Activated naive CD8-positive, alpha-beta T cell treated with anti-CD3 and anti-CD28 coated beads, Interleukin-2, amount 10 ng/mL, durations not matched to agents 7 days and 5 days (primary cell): ENCODE measurements at places on chromosomes 6 and 20. TPM values are rescaled to one million over a fixed set of nuclear protein-coding genes. Genes with fewer than 3 reads are reported as not detected.

IP6K3 gene
- not detected for total RNA-seq

RNF39 gene
- total RNA-seq = not detected

BNIP5 gene
- total RNA-seq = not detected

GRM1 gene
- total RNA-seq = not detected

MICB gene
- 41.5 TPM for total RNA-seq

CALHM6 gene
- total RNA-seq = 26.7 TPM

HLA-DPA1 gene
- total RNA-seq = 39.8 TPM

SMLR1 gene
- total RNA-seq = not detected

MEP1A gene
- not detected for total RNA-seq

MAP7 gene
- 0.48 TPM for total RNA-seq

SLC44A4 gene
- total RNA-seq = not detected

ADGRB3 gene
- total RNA-seq = not detected

CLDN20 gene
- not detected for total RNA-seq

KCNK15 gene
- total RNA-seq = not detected

ECT2L gene
- total RNA-seq = not detected

FOXS1 gene
- total RNA-seq = not detected

DLK2 gene
- total RNA-seq = 0.30 TPM

CEP162 gene
- 9.4 TPM for total RNA-seq

ERVFRD-1 gene
- total RNA-seq = not detected

CTCFL gene
- total RNA-seq = not detected

HLA-DOA gene
- 7.5 TPM for total RNA-seq

CGA gene
- total RNA-seq = not detected

LHFPL5 gene
- not detected for total RNA-seq

KIAA1755 gene
- not detected for total RNA-seq

BMP2 gene
- not detected for total RNA-seq

EGFL8 gene
- total RNA-seq = 22.6 TPM

DEFB118 gene
- not detected for total RNA-seq

ANKRD66 gene
- total RNA-seq = not detected

ISM1 gene
- total RNA-seq = 3.0 TPM

PHACTR1 gene
- 1.5 TPM for total RNA-seq

ZNF184 gene
- total RNA-seq = 14.1 TPM

CST11 gene
- not detected for total RNA-seq

TP53INP2 gene
- total RNA-seq = 2.1 TPM

ADGRF5 gene
- total RNA-seq = not detected

EYA2 gene
- total RNA-seq = not detected

LST1 gene
- total RNA-seq = 105 TPM

GNAS-AS1 gene
- total RNA-seq = 1.6 TPM
